Activated CD4-positive, alpha-beta T cell treated with anti-CD3 and anti-CD28 coated beads, Interleukin-2, amount 10 ng/mL, durations not matched to agents 7 days and 5 days (primary cell): ENCODE measurements at places on chromosomes 16 and 17.

- no peak overlapping the region for H3K4me3 ChIP-seq
- H3K36me3 ChIP-seq: peaks cover 11% of the 10 kb centered on the region
- no peaks in the 10 kb centered on the region for H3K27me3 ChIP-seq
- peak overlapping the region; percentile 73 for H3K27ac ChIP-seq
- H3K4me1 ChIP-seq: peaks cover 10% of the 10 kb centered on the region
These were observed 3.5 kb upstream of the CORO1A start for GRCh38 chr16:30179931-30180330.

GRCh38 chr16:80174416-80174815, 366.4 kb upstream of the DYNLRB2 start:
- no peak overlapping the region for H3K4me3 ChIP-seq
- H3K27me3 ChIP-seq: no peaks in the 10 kb centered on the region
- no peaks in the 10 kb centered on the region for H3K4me1 ChIP-seq
- H3K27ac ChIP-seq: no peak overlapping the region
- no peak for DNase-seq

- no peak overlapping the region for H3K27ac ChIP-seq
- H3K27me3 ChIP-seq: peaks cover 2% of the 10 kb centered on the region
- H3K36me3 ChIP-seq: no peaks in the 10 kb centered on the region
These were observed 131.2 kb downstream of the ANKFN1 start for GRCh38 chr17:56284482-56284881.

DNA sequence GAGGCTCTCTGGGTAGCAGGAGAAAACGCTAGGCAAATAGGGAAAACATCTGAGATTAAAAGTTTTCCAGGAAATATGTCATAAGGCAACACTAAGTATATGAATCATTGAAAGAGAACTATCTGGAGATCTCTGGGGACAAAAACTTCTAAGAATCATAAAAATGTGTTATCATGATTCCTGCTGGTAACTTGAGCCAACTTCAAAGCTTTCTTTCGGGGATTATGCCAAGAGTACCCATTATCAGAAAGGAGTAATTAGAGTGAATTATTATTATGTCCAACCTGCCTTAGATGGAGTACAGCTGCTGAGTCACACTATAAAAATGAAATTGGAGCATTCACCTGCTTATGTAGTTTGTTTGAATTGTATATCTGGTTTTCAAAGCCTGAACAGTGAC, 488.5 kb upstream of the SOX9 start:
- H3K4me1 ChIP-seq: no peaks in the 10 kb centered on the region
- no peaks in the 10 kb centered on the region for H3K27me3 ChIP-seq
- DNase-seq: no peak

DNA sequence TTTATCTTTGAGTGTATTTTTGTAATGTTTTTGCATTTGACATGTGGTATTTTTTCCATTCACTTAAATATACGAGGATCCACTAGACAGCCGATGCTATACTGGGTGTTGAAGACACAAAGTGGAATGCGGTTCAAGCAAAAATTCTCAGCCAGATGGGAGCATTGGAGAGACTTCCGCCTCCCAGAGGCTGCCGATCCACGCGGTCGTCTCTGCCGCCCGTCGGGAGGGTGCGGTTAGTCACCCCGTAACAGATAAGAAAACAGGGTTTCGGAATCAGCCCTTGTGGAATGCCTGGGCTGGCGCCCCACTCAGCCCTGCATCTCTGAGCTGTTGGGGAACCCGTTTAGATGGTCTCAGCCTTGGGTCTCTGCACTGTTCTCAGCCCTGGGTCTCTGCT, 7.3 kb downstream of the GSE1 start:
- peaks cover 21% of the 10 kb centered on the region for H3K4me1 ChIP-seq
- no peak overlapping the region for H3K4me3 ChIP-seq
- peaks cover 9% of the 10 kb centered on the region for H3K27me3 ChIP-seq
- DNase-seq: no peak
- no peak overlapping the region for H3K27ac ChIP-seq
- no peaks in the 10 kb centered on the region for H3K36me3 ChIP-seq

DNA sequence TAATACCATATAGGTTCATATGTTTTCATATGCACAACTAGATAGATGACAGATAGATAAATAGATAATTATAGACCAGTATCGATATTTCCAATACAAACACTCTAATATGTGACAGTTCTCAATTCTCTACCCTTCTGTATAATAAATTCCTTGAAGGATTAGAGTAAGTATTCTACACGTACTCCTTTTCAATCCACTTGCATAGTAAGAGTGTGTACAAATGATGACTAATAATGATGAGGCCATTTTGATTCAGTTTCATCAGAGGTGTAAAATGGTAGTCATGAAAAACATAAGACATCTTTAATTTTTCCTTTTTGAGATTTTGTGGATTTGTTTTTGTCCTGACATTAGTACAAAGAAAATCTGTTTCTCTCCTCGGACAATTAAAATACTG, 188.3 kb upstream of the WSB1 start:
- H3K27ac ChIP-seq: no peak overlapping the region
- H3K36me3 ChIP-seq: no peaks in the 10 kb centered on the region
- peaks cover 2% of the 10 kb centered on the region for H3K27me3 ChIP-seq
- no peak for DNase-seq
- no peaks in the 10 kb centered on the region for H3K4me1 ChIP-seq

DNA sequence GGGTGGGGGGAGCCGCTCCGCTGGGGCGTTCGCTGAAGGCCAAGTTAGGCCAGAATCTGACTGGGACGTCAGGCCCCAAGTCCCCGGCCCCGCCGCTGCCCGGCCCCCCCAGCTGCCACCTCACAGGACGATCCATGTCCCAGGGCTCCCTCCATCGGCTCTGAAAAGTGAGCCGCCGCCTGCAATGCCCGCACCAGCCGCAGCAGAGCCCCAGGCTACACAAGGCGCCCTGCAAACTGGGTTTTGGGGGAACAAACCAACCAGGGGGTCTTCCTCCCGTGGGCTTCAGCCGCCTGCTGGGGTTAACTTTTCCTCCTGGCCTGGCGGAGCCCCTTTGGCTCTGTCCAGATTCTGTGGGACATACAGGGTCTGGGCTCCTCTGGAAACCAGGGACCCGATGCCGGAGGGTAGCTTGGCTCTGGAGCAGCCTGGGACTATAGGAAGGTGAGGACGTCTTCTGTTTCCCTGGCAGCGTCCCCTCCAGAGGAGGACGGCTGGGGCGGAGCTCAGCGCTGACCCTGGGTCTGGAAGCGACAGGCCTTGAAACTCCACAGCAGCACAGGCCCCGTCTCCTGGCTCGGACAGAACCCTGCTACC, 835 bp downstream of the NME4 start:
- peak overlapping the region; percentile 59 for H3K4me3 ChIP-seq
- peak overlapping the region; percentile 50 for H3K27ac ChIP-seq
- H3K4me1 ChIP-seq: peaks cover 26% of the 10 kb centered on the region
- no peaks in the 10 kb centered on the region for H3K36me3 ChIP-seq
- H3K27me3 ChIP-seq: peaks cover 10% of the 10 kb centered on the region

DNA sequence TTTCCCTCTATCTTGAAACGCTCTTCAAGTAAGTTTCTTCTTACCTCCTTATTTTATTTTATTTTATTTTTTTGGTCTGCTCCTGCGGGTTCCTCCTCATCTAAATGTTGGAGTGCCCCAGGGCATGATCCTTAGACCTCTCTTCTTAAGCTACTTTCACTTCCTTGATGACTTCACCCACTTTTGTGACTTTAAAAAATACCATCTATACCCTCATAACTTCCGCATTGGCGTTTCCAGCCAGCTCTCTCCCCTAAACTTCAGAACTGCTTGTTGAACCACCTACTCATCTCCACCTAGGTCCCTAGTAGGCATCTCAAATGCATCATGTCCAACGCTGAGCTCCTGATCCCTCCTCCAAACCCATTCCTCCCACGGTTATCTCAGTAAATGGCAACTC, 51.4 kb upstream of the NFAT5 start:
- no peaks in the 10 kb centered on the region for H3K4me1 ChIP-seq
- H3K36me3 ChIP-seq: no peaks in the 10 kb centered on the region
- no peak for DNase-seq

DNA sequence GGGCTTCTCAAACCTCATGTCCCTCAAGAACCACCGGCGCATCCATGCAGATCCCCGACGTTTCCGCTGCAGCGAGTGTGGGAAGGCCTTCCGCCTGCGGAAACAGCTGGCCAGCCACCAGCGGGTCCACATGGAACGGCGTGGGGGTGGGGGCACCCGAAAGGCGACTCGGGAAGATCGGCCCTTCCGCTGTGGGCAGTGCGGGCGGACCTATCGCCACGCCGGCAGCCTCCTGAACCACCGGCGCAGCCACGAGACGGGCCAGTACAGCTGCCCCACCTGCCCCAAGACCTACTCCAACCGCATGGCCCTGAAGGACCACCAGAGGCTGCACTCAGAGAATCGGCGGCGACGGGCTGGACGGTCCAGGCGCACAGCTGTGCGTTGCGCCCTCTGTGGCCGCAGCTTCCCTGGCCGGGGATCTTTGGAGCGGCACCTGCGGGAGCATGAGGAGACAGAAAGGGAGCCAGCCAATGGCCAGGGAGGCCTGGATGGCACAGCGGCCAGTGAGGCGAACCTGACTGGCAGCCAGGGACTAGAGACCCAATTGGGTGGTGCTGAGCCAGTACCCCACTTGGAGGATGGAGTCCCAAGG, 5.9 kb downstream of the ZNF646 start:
- H3K36me3 ChIP-seq: peaks cover 34% of the 10 kb centered on the region
- no peak for DNase-seq
- H3K27ac ChIP-seq: no peak overlapping the region
- no peaks in the 10 kb centered on the region for H3K27me3 ChIP-seq

GRCh38 chr16:89266521-89267134, 49.1 kb downstream of the ZNF778 start:
- no peak overlapping the region for H3K4me3 ChIP-seq
- no peak overlapping the region for H3K27ac ChIP-seq
- H3K36me3 ChIP-seq: peaks cover 27% of the 10 kb centered on the region
- peaks cover 4% of the 10 kb centered on the region for H3K4me1 ChIP-seq
- no peak for DNase-seq
- H3K27me3 ChIP-seq: no peaks in the 10 kb centered on the region

GRCh38 chr17:74682028-74682427, 30.7 kb downstream of the CD300LF start:
- peaks cover 22% of the 10 kb centered on the region for H3K4me1 ChIP-seq
- H3K27me3 ChIP-seq: peaks cover 28% of the 10 kb centered on the region
- no peaks in the 10 kb centered on the region for H3K36me3 ChIP-seq
- H3K27ac ChIP-seq: no peak overlapping the region
- no peak for DNase-seq
- no peak overlapping the region for H3K4me3 ChIP-seq

- peak overlapping the region; percentile 6 for H3K27ac ChIP-seq
- H3K4me1 ChIP-seq: peaks cover 45% of the 10 kb centered on the region
- no peaks in the 10 kb centered on the region for H3K27me3 ChIP-seq
- peaks cover 32% of the 10 kb centered on the region for H3K36me3 ChIP-seq
These were observed 5.0 kb downstream of the CARHSP1 start for GRCh38 chr16:8863594-8864424.

DNA sequence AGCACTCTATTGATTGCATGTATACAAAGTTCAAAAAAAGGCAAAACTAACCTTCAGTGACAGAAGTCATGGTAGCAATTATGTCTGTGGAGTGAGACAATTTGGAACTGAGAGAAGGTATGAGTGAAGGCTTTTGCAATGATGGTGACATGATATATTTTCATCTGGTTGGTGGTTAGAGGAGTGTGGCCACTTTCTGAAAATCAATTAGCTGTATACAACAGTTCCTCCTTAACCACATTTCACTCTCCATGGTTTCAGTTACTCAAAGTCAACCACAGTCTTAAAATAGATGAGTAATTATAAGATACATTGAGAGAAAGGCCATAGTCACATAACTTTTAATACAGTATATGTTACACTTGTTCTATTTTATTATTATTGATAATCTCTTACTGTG, 26.2 kb downstream of the ADAMTS18 start:
- peaks cover 3% of the 10 kb centered on the region for H3K27me3 ChIP-seq
- no peak overlapping the region for H3K4me3 ChIP-seq
- no peaks in the 10 kb centered on the region for H3K36me3 ChIP-seq
- H3K4me1 ChIP-seq: no peaks in the 10 kb centered on the region
- no peak overlapping the region for H3K27ac ChIP-seq

GRCh38 chr16:57379579-57379978, 7.3 kb downstream of the CX3CL1 start:
- no peaks in the 10 kb centered on the region for H3K36me3 ChIP-seq
- H3K27me3 ChIP-seq: peaks cover 2% of the 10 kb centered on the region
- peaks cover 9% of the 10 kb centered on the region for H3K4me1 ChIP-seq

DNA sequence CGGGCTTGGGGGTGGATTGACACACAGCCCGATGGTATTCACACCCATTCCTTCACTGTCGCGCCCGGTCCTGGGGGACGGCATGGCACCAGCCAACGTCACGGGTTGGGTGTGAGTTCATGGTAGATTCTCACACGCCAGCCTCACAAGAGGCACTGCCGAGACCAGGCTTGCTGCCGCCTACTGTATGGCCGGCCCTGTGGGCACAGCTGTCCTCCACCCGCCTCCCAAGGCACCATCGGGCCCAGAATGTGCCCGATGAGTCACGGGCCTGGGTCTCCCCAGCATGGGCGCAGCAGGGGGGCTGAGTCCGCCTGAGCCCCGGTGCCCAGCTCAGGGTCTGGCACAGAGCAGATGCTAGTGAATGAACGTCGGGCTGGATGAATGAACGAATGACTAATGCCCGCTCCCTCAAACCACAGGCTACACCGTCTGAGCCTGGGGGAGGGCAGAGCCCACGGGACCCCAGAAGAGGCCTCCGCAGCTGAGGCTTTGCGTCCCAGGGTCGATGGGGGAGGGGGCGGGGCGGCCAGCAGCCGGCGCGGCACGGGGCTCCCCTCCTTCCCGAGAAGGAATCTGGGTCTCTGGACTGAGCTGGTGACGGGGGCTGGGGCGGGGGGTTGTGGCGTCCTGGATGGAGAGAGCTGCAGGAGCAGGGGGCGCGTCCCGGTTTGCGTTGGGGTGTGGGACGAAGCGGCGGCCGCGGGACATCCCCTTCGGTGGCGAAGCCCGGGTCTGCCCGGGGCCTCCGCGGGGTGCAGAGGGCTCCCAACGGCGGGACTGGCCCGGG, 829 bp downstream of the PITPNM3 start:
- H3K36me3 ChIP-seq: no peaks in the 10 kb centered on the region
- no peak for DNase-seq
- peaks cover 53% of the 10 kb centered on the region for H3K27me3 ChIP-seq
- H3K27ac ChIP-seq: no peak overlapping the region

GRCh38 chr16:31704138-31704537, 169.5 kb upstream of the ZNF267 start:
- H3K36me3 ChIP-seq: peaks cover 63% of the 10 kb centered on the region
- no peak overlapping the region for H3K4me3 ChIP-seq
- H3K4me1 ChIP-seq: peaks cover 67% of the 10 kb centered on the region
- H3K27ac ChIP-seq: no peak overlapping the region
- no peak for DNase-seq
- H3K27me3 ChIP-seq: no peaks in the 10 kb centered on the region

- no peak overlapping the region for H3K27ac ChIP-seq
- no peak overlapping the region for H3K4me3 ChIP-seq
- no peaks in the 10 kb centered on the region for H3K36me3 ChIP-seq
- DNase-seq: no peak
These were observed 21.9 kb upstream of the RAI1 start for GRCh38 chr17:17659340-17659739.

GRCh38 chr17:60729854-60730253, 52.2 kb downstream of the BCAS3 start:
- H3K4me3 ChIP-seq: no peak overlapping the region
- no peak overlapping the region for H3K27ac ChIP-seq
- no peak for DNase-seq
- peaks cover 6% of the 10 kb centered on the region for H3K4me1 ChIP-seq
- no peaks in the 10 kb centered on the region for H3K36me3 ChIP-seq
